ENCODE measurements at places on chromosomes 6 and 20.
A peak's percentile ranks its signal among the peaks of the same experiment; 100 is the strongest.

GRCh38 chr20:9482180-9482579 is 32.2 kb upstream of the LAMP5 start:
- DNase-seq: no peak

DNA sequence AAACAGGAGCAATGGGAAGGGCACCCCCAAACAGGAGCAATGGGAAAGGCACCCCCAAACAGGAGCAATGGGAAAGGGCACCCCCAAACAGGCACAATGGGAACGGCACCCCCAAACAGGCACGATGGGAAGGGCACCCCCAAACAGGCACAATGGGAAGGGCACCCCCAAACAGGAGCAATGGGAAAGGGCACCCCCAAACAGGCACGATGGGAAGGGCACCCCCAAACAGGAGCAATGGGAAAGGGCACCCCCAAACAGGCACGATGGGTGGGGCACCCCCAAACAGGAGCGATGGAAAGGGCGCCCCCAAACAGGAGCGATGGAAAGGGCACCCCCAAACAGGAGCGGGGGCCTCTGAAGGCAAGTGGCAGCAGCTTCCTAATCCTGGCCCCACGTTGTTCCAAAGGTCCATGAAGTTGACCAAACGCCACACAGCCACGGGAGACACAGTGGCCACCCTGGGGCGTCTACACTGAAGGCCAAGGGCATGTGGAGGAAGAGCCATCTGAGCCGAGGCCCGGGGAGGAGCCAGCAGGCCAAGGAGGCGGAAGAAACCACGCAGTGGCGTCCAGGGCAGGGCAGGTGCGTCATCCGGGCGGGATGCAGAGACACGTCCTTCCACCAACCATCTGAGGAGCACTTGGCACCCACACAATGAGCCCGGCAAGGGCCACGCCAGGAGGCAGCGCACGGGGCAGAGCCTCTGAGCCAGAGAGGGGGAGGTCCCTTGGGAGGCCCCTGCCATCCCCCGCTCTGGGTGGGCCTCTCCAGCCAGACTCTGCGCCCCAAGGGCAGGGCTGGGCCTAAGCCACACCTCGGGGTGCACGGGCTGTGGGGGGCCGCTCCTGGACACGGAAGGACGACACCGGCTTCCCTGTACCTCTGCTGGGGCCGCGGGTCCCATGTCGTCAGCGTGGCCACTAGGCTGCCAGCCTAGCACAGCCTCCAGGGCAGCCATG is 21.5 kb upstream of the NTSR1 start:
- DNase-seq: no peak

DNA sequence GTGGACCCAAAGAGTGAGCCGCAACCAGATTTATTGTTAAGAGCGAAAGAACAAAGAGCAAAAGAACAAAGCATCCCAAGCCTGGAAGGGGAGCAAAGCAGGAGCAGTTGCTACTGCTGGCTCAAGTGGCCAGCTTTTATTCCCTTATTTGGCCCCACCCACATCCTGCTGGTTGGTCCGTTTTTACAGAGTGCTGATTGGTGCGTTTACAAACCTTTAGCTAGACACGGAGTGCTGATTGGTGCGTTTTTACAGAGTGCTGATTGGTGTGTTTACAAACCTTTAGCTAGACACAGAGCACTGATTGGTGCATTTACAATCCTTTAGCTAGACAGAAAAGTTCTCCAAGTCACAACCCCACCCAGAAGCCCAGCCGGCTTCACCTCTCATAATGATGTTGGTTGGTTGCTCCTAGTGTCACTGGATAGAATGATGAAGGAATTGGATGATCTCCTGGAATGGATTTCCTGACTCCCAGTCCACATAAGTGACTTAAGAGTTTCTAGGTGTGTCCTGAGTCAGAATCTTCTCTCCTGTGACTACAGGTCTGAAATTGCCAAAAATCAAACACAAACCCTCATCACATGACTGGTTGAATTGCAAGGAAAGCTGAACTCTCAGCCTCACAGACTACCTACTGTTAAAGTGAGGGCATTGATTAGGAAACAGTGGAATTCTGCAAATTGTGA is 52.1 kb upstream of the CAP2 start:
- DNase-seq: no peak

DNA sequence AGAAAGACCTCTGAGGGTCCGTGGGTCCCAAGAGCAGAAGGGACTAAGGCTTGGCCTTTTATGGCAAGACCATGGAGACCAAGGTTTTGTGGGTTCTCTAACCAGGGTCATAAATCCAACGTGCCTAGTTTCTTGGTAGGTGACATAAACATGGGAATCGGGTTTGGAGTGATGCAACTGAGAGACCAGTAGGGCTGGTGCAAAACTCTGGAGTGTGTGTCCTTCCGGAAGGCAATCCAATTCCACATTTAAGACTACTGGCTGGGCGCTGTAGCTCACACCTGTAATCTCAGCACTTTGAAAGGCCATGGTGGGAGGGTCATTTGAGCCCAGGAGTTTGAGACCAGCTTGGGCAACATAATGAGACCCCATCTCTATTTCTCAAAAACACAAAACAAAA is 116.5 kb upstream of the ARG1 start:
- DNase-seq: no peak

GRCh38 chr6:144019929-144020328 is 11.9 kb upstream of the PLAGL1 start:
- DNase-seq: no peak

DNA sequence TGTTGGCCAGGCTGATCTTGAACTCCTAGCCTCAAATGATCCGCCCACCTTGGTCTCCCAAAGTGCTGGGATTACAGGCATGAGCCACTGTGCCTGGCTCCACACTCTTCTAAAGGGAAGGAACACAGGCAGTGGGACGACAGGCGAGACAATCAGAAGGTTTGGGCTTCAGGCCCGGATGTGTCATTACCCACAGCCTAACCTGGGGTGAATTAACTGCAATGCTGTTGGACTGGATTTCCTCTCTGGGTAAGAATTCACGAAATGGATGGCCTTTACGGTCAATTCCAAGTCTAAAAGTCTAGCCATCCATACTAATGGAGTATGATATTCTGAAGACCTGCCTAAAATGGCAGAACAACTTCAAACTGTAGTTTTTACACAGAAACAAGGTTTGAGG is 83.7 kb upstream of the CCDC28A start:
- DNase-seq: no peak

- DNase-seq: no peak
Measured at GRCh38 chr6:154251116-154251515, 105.5 kb downstream of the IPCEF1 start.

DNA sequence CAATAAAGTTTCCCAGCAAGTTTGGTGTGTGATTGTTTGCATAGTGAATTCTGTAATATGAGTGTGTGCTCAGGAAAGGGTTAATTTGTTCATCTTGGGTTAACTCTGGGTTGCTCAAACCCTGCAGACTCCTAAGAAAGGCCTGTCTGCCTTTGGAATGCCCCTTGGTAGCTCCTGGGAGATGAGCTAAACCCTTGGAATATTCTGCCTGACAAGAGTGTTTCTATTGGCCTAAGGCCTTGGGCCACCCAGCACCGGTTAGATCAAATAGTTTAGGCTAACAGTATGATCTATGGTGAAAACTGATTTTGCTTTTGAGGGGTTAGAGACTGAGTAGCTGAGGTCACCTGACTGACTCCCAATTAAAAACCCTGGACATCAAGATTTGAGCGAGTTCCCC is 248.3 kb downstream of the GRM1 start:
- no peak for DNase-seq

DNA sequence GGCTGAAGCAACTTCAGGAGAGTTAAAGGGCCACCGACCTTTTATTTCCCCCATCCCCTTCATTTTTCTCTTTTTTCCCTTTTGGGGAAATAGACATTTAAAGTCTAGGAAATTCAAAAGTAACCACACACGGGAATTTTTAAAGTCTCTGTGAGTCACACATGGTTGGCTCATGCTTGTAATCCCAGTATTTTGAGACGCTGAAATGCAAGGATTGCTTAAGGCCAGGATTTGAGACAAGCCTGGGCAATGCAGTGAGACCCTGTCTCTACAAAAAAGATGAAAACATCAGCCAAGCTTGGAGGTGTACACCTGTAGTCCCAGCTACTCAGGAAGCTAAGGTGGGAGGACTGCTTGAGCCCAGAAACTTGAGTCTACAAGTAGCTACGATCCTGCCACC is 34.2 kb downstream of the KATNA1 start:
- no peak for DNase-seq

- no peak for DNase-seq
Measured at GRCh38 chr6:44253307-44254101, 3.8 kb downstream of the SLC35B2 start.

GRCh38 chr6:33840048-33840926 is 36.5 kb upstream of the MLN start:
- DNase-seq: peak; percentile 57

- no peak for DNase-seq
Measured at GRCh38 chr6:45498591-45498990, 120.9 kb upstream of the SUPT3H start.

GRCh38 chr6:11092668-11093375 is 812 bp upstream of the SMIM13 start:
- DNase-seq: no peak

DNA sequence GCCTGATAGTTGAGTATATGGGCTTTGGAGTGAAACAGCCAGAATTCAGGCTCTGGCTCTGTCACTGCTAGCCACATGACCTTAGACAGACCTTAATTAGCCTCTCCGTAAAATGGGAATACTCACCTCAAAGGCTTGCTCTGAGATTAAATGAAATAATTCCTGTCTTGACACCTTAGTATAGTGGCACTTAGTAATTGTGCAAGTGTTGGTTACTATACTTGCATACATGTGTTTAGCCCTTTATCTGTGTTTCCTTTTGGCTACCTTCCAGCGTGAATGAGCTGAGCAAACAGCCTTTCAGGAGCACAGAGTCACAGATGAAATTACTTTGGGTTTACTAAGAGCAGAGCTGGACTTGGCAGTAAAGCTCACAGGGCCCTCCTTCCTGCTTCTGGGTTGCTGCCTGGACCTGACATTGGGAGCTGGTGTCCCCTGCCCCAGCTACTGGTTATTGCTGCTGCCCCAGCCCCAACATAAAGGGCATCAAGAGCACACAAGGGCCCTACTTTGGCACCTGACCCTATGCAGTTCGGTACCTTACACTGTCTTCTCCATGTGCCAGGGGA is 32.8 kb downstream of the CD164 start:
- DNase-seq: peak; percentile 37

GRCh38 chr6:144434308-144434990 is 149.3 kb downstream of the UTRN start:
- no peak for DNase-seq

- DNase-seq: no peak
Measured at GRCh38 chr6:35562060-35562459, 49.4 kb upstream of the TULP1 start.

DNA sequence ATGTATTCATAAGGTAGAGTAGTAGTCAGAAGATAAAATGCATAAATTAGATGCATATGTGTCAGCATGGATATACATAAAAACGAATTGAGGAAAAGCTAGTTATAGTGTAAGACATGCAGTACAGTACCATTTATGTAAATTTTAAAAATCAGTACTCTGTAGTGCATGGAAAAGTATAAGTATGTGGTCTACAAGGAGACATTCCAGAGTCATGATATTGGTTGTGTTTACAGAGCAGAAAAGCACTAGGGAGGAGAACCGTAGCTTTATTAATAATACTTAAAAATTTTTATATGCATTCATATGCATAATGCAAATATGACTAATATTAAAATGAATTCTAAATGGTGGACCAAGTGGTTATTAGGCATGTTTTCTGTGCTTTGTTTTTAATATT is 220.0 kb downstream of the ZFAND3 start:
- DNase-seq: no peak

DNA sequence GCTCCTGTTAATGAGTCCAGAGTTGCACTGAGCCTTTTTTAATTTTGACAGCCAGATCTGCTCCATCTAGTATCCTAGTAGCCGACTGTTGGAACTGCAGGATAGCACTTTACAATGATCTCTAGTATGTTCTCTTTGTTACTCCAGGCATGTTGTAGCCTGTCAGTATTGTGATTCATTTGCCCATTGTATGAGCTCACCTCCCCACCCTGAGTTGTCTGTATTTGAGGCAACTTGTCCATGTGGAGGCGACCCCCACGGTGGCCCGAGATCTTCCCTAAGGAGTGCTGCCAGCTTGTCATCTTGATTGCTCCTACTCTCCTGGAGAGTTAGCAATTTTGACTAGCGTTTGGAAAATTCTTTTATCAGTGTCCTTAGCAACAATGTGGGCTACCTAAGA is 67.2 kb downstream of the DHX35 start:
- no peak for DNase-seq

GRCh38 chr20:36784900-36785299 is 11.3 kb upstream of the DSN1 start:
- no peak for DNase-seq

DNA sequence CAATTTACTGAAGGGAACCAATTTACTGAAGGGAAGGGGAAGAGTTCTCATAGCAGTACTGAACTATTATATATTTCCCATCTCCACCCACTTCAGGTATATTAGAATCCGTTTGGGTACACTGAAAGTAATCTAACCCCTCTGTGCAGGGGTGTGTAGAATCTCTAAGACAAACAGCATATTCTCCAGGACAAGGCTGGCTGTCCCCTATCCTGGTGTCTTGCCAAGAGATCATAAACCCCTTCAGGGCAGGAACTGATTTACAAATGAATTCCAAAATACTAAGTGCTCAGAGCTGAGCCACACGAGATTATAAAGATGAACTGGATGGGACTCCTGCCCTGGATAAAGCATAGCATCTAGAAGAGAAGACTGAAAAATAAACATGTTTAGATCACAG is 9.2 kb downstream of the ASF1A start:
- DNase-seq: no peak

- DNase-seq: no peak
Measured at GRCh38 chr6:146850981-146851380, 252.2 kb downstream of the ADGB start.

Measured in urinary bladder (tissue), 4 donors.